Nephron progenitor cell (in vitro differentiated cells): ENCODE measurements at places on chromosomes 16 and 17.

DNA sequence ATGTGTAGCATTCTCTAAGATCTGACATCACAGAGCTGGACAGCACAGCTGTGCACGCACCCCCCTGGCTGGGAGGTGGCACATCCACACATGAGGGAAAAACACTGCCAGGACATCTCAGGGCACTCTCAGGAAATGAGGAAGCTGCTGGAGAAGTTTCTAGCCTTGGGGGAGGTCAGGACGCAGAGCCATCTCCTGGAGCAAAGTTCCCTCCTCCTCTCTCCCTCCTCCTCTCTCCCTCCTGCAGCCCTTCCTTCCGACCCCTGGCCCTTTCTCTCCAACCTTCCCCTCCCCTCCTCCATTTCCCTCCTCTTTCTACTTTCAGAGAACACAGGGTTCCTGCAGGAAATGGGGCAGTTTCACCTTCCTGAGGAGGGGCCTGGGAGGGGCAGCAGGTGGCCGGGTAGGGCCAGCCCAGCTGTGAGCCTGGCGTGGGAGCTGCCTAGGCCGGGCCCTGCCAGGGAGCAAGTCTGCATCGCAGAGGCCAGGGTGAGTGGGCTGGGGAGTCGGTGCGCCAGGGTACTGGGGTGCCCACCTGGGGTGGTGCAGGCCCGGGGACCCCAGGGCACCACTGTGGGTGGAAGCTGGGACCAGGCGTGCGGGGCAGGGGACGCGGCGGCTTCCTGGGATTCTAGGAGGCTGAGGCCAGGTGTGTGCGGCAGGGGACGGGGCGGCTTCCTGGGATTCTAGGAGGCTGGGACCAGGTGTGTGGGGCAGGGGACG is at the start of gene DPEP1:
TSS of gene DPEP1 (plus strand) at position 412 of the 723 bp plus-strand sequence. CDS start 16,769 bp downstream, outside the sequence.
- H3K27me3 ChIP-seq = no peaks in the 10 kb centered on the region
- H3K4me3 ChIP-seq = peak within 1 kb of the TSS; percentile 14
- no peaks in the 10 kb centered on the region for H3K36me3 ChIP-seq
- peaks cover 52% of the 10 kb centered on the region for H3K4me1 ChIP-seq
- H3K27ac ChIP-seq = peak within 1 kb of the TSS; percentile 70

- no peak overlapping the region for H3K4me3 ChIP-seq
- H3K27ac ChIP-seq = no peak overlapping the region
These were observed 9.2 kb downstream of the PMP22 start for GRCh38 chr17:15255713-15256454.

GRCh38 chr16:79272141-79272577 is 328.4 kb downstream of the MAF start:
- no peak overlapping the region for H3K4me3 ChIP-seq
- peaks cover 12% of the 10 kb centered on the region for H3K27me3 ChIP-seq
- DNase-seq = no peak
- no peak overlapping the region for H3K27ac ChIP-seq
- peaks cover 27% of the 10 kb centered on the region for H3K4me1 ChIP-seq

GRCh38 chr16:65989861-65990604 is 376.5 kb upstream of the CDH5 start:
- no peak overlapping the region for H3K4me3 ChIP-seq
- H3K4me1 ChIP-seq = peaks cover 38% of the 10 kb centered on the region
- no peak for DNase-seq
- H3K27ac ChIP-seq = peak overlapping the region; percentile 78

GRCh38 chr17:62163847-62164246 is 98.8 kb upstream of the MED13 start:
- no peak for DNase-seq
- no peak overlapping the region for H3K27ac ChIP-seq
- peaks cover 8% of the 10 kb centered on the region for H3K4me1 ChIP-seq
- no peaks in the 10 kb centered on the region for H3K27me3 ChIP-seq

GRCh38 chr17:61233991-61234750 is 165.5 kb upstream of the TBX2 start:
- H3K4me3 ChIP-seq = peak overlapping the region; percentile 46
- H3K4me1 ChIP-seq = peaks cover 70% of the 10 kb centered on the region
- no peak for DNase-seq
- H3K36me3 ChIP-seq = peaks cover 10% of the 10 kb centered on the region

DNA sequence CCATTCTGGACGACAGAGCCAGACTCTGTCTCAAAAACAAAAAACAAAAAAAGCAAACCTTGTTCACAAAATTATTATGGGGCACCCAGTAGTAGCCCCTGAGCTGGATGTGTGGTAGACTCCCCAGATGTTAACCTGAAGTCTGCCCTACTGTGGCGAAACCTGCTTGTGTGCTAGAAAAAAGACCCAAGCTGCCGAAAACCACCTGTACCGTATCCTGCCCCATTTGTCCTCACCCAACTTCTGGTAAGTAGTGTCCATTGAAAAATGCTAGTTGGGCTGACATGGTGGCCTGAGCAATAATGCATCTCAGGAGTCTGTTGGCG is 9.1 kb downstream of the RMI2 start:
- H3K27me3 ChIP-seq = no peaks in the 10 kb centered on the region
- no peak for DNase-seq
- H3K4me3 ChIP-seq = no peak overlapping the region
- peaks cover 32% of the 10 kb centered on the region for H3K36me3 ChIP-seq
- no peak overlapping the region for H3K27ac ChIP-seq
- H3K4me1 ChIP-seq = peaks cover 35% of the 10 kb centered on the region

GRCh38 chr16:2081201-2082084 is 33.7 kb downstream of the TSC2 start:
- H3K27me3 ChIP-seq = no peaks in the 10 kb centered on the region
- H3K4me1 ChIP-seq = peaks cover 6% of the 10 kb centered on the region
- no peak overlapping the region for H3K4me3 ChIP-seq

GRCh38 chr17:20097330-20097729 is 88.2 kb downstream of the SPECC1 start:
- H3K27me3 ChIP-seq = peaks cover 42% of the 10 kb centered on the region
- peaks cover 30% of the 10 kb centered on the region for H3K4me1 ChIP-seq
- H3K27ac ChIP-seq = no peak overlapping the region
- H3K4me3 ChIP-seq = no peak overlapping the region

DNA sequence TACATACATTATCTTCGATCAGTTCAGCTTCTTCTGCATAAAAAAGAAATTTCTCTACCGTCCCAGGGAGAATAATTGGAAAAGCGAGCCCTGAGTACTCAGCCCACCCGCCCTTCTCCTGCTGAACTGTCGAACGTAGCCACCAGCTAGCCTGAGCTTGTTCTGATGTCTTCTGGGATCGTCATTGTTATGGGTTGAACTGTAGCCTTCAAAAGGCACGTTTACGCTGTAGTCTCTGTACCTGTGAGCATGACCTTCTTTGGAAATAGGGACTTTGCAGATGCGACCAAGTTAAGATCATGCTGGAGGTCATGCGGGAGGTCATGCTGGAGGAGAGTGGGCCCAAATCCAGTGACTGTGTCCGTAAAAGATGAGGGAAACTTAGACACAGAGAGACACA is 86.2 kb downstream of the CMIP start:
- no peak overlapping the region for H3K4me3 ChIP-seq
- peak overlapping the region; percentile 91 for H3K27ac ChIP-seq
- peaks cover 63% of the 10 kb centered on the region for H3K36me3 ChIP-seq

GRCh38 chr16:22813223-22813947 is 577 bp upstream of the HS3ST2 start:
- no peaks in the 10 kb centered on the region for H3K36me3 ChIP-seq
- peaks cover 83% of the 10 kb centered on the region for H3K27me3 ChIP-seq
- peaks cover 7% of the 10 kb centered on the region for H3K4me1 ChIP-seq
- no peak overlapping the region for H3K27ac ChIP-seq
- peak; percentile 95 for DNase-seq

GRCh38 chr17:78722246-78722761 is 59.8 kb downstream of the CYTH1 start:
- H3K4me1 ChIP-seq = peaks cover 82% of the 10 kb centered on the region
- no peak for DNase-seq
- peak overlapping the region; percentile 86 for H3K4me3 ChIP-seq
- no peak overlapping the region for H3K27ac ChIP-seq
- peaks cover 5% of the 10 kb centered on the region for H3K27me3 ChIP-seq
- no peaks in the 10 kb centered on the region for H3K36me3 ChIP-seq

- DNase-seq = peak; percentile 47
- peak overlapping the region; percentile 95 for H3K4me3 ChIP-seq
- H3K27ac ChIP-seq = no peak overlapping the region
- peaks cover 22% of the 10 kb centered on the region for H3K36me3 ChIP-seq
- peaks cover 39% of the 10 kb centered on the region for H3K4me1 ChIP-seq
These were observed 770 bp downstream of the CCNF start for GRCh38 chr16:2429771-2430663.

- peaks cover 30% of the 10 kb centered on the region for H3K27me3 ChIP-seq
- H3K4me3 ChIP-seq = no peak overlapping the region
- no peak overlapping the region for H3K27ac ChIP-seq
- no peak for DNase-seq
These were observed 66.9 kb downstream of the SOCS1 start for GRCh38 chr16:11188801-11189740.

DNA sequence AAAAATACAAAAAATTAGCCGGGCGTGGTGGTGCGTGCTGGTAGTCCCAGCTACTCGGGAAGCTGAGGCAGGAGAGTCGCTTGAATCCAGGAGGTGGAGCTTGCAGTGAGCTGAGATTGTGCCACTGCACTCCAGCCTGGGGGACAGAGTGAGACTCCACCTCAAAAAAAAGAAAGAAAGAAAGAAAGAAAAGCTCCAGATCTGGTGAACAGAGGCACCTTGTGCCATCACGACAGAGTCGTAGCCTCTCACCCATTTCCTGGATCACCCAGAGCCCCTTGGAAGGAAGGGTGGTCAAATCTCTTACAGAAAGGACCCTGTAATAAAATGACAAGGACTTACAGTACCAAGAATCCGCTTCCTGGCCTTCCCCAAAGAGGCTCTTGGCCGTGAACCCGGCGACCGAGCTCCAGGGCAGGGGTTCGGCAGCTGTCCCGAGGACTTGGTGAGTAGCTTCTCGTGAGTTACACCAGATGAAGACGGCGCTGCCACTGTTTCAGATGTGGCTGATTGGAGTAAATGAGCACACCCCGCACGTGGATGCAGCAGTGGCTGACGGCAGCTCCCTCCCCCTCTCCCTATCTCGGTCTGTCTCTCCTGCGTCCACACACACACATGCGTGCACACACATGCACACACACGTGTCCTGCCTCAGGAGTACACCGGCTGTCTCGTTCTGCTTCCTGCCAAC is 13.5 kb downstream of the LGALS3BP start:
- DNase-seq = no peak
- H3K27ac ChIP-seq = peak overlapping the region; percentile 32
- H3K27me3 ChIP-seq = peaks cover 10% of the 10 kb centered on the region
- H3K4me1 ChIP-seq = peaks cover 40% of the 10 kb centered on the region
- no peak overlapping the region for H3K4me3 ChIP-seq

DNA sequence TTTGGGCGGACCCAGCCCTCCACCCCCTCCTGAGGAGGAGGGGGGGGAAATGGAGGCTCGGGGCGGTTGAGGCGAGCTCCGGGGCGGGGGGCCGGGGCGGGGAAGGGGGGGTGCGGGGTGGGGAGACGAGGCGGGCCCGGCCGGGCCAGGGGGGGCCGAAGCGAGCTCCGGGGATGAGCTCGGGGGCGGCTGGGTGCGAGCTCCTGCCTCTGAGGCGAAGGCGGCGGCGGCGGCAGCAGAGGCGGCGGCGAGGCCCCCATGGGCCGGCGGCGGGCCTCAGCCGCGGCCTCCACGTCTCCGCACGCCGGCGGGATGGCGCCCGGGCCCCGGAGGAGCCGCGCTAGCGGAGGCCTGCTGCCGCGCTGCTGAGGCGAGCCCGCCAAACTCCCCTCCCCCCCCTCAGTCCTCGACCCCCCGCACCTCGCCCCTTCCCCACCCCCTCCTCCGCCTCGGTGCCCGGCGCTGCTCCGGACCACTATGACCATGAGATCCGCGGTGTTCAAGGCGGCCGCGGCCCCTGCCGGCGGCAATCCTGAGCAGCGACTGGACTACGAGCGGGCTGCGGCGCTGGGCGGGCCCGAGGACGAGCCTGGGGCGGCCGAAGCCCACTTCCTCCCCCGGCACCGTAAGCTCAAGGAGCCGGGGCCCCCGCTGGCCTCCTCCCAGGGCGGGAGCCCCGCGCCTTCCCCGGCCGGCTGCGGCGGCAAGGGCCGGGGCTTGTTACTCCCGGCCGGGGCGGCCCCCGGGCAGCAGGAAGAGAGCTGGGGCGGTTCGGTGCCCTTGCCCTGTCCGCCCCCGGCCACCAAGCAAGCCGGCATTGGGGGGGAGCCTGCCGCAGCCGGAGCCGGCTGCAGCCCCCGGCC is 596 bp downstream of the MSL1 start:
- peak; percentile 61 for DNase-seq
- peaks cover 30% of the 10 kb centered on the region for H3K36me3 ChIP-seq
- no peaks in the 10 kb centered on the region for H3K27me3 ChIP-seq
- peaks cover 56% of the 10 kb centered on the region for H3K4me1 ChIP-seq
- no peak overlapping the region for H3K27ac ChIP-seq
- peak overlapping the region; percentile 99 for H3K4me3 ChIP-seq

- H3K36me3 ChIP-seq = peaks cover 24% of the 10 kb centered on the region
- H3K27me3 ChIP-seq = peaks cover 3% of the 10 kb centered on the region
- peak overlapping the region; percentile 49 for H3K27ac ChIP-seq
- peaks cover 27% of the 10 kb centered on the region for H3K4me1 ChIP-seq
- no peak for DNase-seq
- H3K4me3 ChIP-seq = no peak overlapping the region
These were observed 35.5 kb downstream of the ERN1 start for GRCh38 chr17:64094412-64094811.

- peaks cover 14% of the 10 kb centered on the region for H3K36me3 ChIP-seq
- H3K27me3 ChIP-seq = no peaks in the 10 kb centered on the region
- H3K4me3 ChIP-seq = no peak overlapping the region
- H3K4me1 ChIP-seq = peaks cover 56% of the 10 kb centered on the region
- peak overlapping the region; percentile 75 for H3K27ac ChIP-seq
These were observed 201.6 kb upstream of the C17orf78 start for GRCh38 chr17:37174205-37174604.

DNA sequence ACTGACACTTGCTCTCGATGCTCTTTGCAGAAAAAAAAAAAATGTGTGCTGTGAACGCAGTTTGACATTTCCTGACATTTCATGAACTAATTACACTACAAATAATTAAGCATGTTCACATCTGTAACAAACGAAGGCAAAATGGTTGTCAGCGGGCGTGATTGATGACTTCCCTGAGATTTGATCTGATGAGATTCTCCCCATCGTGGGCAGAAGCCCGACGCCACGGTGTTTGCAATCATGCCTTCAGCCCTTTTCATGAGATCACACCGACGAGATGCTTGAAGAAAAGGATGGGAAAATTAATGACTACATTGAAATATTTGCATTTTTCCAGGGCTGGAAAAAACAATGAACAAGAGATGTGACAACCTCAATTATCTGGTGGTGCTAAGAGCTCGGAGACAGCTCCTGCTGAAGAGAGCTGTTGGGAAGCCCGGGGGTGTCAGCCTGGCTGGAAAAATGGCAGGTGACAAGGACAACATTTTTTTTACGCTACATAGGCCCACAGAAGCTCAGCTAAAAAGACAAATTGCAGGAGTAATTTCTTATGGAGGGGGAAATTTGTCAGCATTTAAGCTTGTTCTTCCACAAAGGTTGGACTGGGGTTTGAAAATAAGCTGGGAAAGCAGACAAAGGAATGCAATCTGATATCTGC is 259.4 kb upstream of the IRX3 start:
- peak overlapping the region; percentile 26 for H3K4me3 ChIP-seq
- DNase-seq = peak; percentile 37
- peaks cover 55% of the 10 kb centered on the region for H3K4me1 ChIP-seq
- H3K36me3 ChIP-seq = no peaks in the 10 kb centered on the region
- peaks cover 17% of the 10 kb centered on the region for H3K27me3 ChIP-seq

GRCh38 chr16:15849209-15849981 is 7.4 kb downstream of the MYH11 start:
- H3K4me3 ChIP-seq = no peak overlapping the region
- H3K27me3 ChIP-seq = peaks cover 48% of the 10 kb centered on the region
- no peak for DNase-seq
- no peak overlapping the region for H3K27ac ChIP-seq
- H3K4me1 ChIP-seq = peaks cover 5% of the 10 kb centered on the region
- no peaks in the 10 kb centered on the region for H3K36me3 ChIP-seq
